Bronchial smooth muscle cell (primary cell): ENCODE measurements at places on chromosomes 11 and 22. TPM values are rescaled to one million over a fixed set of nuclear protein-coding genes. Genes with fewer than 3 reads are reported as not detected.

The TMEM121B gene
- 0.09 TPM in 1 of 2 replicates, not detected in the other for total RNA-seq

The RASSF10 gene
- total RNA-seq = 0.09 TPM in 1 of 2 replicates, not detected in the other

The MOGAT2 gene
- total RNA-seq = under 0.01 TPM in 1 of 2 replicates, not detected in the other

The CEP126 gene
- 1.5 and 3.0 TPM in 2 replicates for total RNA-seq

The AMOTL1 gene
- 22.4 and 29.7 TPM in 2 replicates for total RNA-seq

The FADS2 gene
- total RNA-seq = 160 and 190 TPM in 2 replicates
